ENCODE measurements at places on chromosomes 5 and 9.

DNA sequence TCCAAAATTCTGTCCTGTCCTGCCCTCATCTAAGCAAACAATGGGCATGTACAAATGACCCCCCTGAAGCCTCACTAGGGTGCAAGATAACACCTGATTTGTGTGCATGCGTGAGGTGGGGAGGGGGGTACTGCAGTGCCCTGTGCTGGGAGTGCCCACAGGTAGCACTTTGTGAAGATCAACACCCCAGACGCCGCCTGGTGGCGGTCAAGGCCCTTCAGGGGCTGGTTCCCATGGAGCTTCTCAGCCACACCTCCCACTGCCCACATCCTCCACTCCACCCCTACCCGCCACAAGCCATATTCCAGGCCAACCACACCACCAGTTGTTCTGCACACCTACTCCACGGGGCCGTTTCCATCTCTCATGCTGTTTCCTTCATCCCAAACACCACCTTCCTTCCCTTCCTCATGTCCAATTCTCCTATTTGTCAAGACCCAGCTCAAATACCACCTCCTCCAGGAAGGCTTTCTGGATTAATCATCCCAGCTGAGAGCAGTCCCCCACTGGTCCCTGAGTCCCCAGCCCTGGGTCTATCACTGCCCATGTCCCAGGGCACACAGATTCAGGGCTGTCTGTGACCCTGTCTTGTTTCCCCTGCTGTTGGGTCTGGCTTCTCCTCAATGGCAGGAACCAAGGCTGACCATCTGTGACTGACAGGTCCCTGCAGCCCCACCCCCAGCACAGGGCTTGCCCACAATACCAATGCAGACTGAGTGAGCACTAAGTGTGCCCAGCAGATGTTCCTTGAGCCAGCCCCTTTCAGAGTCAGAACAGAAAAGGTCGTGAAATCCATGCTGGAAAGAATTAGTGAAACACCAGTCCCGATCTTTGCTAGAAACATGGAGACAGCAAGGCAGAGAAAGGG, 178.4 kb downstream of the PAX5 start:
- no peak for DNase-seq

- peak; percentile 79 for DNase-seq
Observed at GRCh38 chr5:136769900-136770684, 404.7 kb upstream of the TRPC7 start.

- no peak for DNase-seq
Observed at GRCh38 chr5:143474616-143475015, 71.1 kb upstream of the NR3C1 start.

DNA sequence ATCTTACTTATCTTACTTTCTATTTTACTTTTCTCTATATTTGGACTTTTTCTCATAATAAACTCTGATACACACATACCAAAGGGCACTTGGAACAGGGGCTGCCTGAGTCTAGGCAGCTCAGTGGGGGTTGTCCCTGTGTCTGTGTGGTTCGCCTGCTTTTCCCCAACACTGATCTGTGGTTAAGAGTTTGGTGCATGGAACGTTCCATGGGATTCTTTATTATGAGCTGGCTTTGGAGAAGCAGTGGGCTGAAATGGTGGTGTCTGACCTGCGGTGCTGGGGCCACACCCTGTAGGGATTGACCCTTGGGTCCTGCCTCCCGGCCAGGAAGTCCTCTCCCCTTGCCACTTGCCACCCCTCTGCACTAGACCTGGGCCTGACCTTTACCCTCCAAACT, 47.4 kb downstream of the ANKRD33B start:
- DNase-seq: no peak

GRCh38 chr5:104635227-104635626, 1072.6 kb upstream of the NUDT12 start:
- DNase-seq: peak; percentile 4

- DNase-seq: peak; percentile 76
Observed at GRCh38 chr9:121222524-121223171, 21.0 kb upstream of the RAB14 start.

All from fibroblast of mammary gland (primary cell).